CD4-positive, alpha-beta T cell treated with Interleukin-21 for 1 hour (primary cell): ENCODE measurements at places on chromosomes 3 and 15.

GRCh38 chr3:12884186-12884680 lies 42.9 kb upstream of the RPL32 start:
- no peak for DNase-seq

GRCh38 chr15:95758451-95758850 lies 572.0 kb upstream of the NR2F2 start:
- DNase-seq: no peak

GRCh38 chr3:23819599-23820360 lies 14.0 kb downstream of the UBE2E1 start:
- no peak for DNase-seq

GRCh38 chr3:50347187-50347813 lies 1.8 kb upstream of the ZMYND10 start:
- peak; percentile 87 for DNase-seq

- no peak for DNase-seq
Observed at GRCh38 chr3:195441476-195441991, 1.3 kb downstream of the ACAP2 start.

GRCh38 chr3:63047068-63047467 lies 171.9 kb upstream of the CADPS start:
- no peak for DNase-seq

- DNase-seq: no peak
Observed at GRCh38 chr3:13594991-13595421, 46.1 kb downstream of the FBLN2 start.

DNA sequence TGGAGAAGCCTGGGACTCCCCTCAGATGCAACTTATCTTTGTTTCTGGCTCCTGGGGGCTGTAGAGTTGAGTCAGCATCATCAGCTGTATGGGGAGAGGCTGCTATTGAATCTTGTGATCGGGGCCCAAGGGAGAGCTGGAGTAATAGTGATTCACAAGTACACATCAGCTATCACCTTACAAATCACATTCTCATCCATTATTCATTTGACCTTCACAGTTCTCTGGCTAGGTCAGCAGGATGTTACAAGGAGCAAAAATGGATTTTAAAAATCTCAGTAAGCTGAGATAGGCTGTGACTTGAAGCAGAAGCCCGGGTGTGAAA lies 175.0 kb downstream of the OPA1 start:
- no peak for DNase-seq

DNA sequence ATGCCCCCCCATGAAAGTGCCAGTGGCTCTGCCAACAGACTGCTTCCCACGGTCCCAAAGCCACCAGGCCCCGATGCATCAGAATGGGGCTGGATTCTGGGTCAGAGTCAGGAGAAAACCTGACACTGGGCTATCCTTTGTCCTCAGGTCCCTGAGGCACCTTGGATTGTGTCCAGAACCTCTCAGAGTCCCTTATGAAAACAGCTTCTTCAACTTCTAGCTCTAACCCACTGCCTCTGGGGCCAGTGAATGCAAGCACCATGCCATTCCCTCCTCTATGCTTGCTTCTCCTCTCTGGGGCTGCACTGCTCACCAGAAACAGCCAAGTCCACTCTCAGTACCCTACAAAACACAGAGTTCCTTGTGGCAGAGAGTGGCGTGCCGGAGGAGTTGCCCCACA lies 9.9 kb downstream of the CRABP1 start:
- DNase-seq: no peak

DNA sequence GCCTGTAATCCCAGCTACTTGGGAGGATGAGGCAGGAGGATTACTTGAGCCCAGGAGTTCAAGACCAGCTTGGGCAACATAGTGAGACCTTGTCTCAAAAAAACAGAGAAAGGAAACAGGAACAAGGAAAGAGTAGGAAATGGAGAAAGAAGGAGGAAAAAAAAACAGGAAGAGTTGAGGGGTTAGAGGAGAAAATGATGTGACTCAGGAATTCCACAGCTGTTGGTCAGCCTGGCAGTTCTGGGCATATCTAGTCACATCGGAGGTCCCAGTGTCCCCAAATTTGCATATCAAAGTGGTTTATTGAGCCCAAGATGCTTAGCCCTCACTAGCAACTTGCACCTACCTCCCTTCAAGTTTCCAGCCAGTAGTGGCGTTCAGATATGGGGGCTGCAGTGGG lies 18.8 kb upstream of the JMJD7 start:
- DNase-seq: no peak

GRCh38 chr3:23271876-23272741 lies 69.0 kb downstream of the UBE2E2 start:
- no peak for DNase-seq

GRCh38 chr3:119595639-119596334 lies 1.9 kb upstream of the PLA1A start:
- no peak for DNase-seq

GRCh38 chr3:88573472-88573871 lies 423.7 kb downstream of the C3orf38 start:
- no peak for DNase-seq

GRCh38 chr3:11718637-11719405 lies 75.1 kb upstream of the VGLL4 start:
- peak; percentile 43 for DNase-seq

GRCh38 chr3:112104774-112105173 lies 18.6 kb downstream of the C3orf52 start:
- DNase-seq: no peak

- no peak for DNase-seq
Observed at GRCh38 chr3:17201538-17201937, 316.8 kb downstream of the PLCL2 start.
